ENCODE measurements at places on chromosomes 11 and 22.

DNA sequence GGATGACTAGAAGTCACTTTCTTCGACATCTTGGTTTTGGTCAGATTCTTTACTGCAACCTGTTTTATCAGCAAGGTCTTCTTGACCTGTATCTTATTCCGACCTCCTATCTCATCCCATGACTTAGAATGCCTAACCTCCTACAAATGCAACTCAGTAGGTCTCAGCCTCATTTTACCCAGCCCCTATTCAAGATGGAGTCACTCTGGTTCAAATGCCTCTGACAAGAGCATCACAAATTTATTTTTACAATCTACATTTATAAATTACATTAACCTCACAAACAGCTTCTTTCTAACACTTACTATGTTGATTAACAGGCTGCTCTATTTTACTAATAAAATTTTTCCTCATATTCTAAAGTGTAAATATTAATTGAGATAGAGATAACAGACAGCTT lies 867.0 kb upstream of the CNTN5 start:
- DNase-seq: no peak

- DNase-seq: no peak
Observed at GRCh38 chr22:24695060-24695459, 79.5 kb downstream of the PIWIL3 start.

- no peak for DNase-seq
Observed at GRCh38 chr11:69062873-69063651, 14.3 kb downstream of the TPCN2 start.

DNA sequence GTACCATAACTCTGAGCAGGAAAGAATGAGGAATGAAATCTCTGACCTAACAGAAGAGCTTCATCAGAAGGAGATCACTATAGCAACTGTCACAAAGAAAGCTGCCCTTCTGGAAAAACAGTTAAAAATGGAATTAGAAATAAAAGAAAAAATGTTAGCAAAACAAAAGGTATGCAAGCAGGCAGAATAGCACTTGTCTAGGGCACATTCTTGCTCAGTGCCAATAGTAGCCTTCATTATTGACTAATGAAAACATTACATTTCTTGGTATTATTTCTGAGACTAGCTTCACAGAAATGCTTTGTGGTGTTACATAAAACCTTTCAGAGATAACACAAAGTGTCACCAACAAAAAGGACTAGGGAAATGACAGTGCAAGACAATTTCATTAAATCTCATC lies 63.9 kb downstream of the DEUP1 start:
- DNase-seq: no peak

DNA sequence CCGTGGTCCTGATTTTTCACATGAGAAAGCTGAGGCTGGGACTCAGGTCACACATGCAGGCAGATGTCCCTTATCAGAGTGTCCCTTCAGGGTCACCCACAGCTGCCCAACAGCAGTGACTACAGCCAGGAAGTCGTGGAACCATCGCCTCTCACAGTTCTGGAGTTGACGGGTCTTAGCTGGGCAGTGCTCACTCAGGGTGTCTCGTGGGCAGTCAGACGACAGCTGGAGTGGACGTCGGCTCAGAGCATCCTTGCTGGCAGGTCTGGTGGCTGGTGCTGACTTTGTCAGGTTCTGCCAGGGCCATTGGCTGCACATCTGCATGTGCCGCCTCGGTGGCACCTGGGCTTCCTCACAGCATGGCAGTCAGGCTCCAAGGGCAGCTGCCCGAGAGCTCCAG lies 35.6 kb upstream of the TH start:
- DNase-seq: peak; percentile 7

- DNase-seq: no peak
Observed at GRCh38 chr22:21444701-21445436, 22.3 kb upstream of the TMEM191C start.

- DNase-seq: no peak
Observed at GRCh38 chr22:41920271-41920976, 5.5 kb upstream of the SHISA8 start.

DNA sequence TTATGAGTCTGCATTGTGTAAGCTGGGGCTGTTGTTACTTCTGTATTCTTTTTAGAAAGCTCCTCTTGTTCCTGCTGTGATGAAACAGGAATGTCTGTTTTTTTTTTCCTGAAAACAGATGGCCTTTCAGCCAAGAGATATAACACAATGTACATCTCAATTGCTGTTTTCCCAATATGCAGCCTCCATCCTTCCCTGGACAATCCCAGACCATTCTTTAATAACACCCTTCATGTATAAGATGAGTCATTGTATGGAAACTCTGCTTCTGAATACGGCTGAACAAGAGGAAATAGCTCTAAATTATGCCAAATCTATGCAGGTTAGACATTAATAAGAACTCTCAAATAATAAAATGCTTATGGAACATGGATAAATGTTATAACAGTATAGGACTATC lies 60.2 kb upstream of the LRRC4C start:
- no peak for DNase-seq

GRCh38 chr11:47511917-47512316 lies 41.0 kb downstream of the CELF1 start:
- DNase-seq: no peak

- DNase-seq: no peak
Observed at GRCh38 chr11:10379022-10379421, 74.1 kb downstream of the ADM start.

GRCh38 chr11:92180664-92181251 lies 43.9 kb upstream of the FAT3 start:
- no peak for DNase-seq

DNA sequence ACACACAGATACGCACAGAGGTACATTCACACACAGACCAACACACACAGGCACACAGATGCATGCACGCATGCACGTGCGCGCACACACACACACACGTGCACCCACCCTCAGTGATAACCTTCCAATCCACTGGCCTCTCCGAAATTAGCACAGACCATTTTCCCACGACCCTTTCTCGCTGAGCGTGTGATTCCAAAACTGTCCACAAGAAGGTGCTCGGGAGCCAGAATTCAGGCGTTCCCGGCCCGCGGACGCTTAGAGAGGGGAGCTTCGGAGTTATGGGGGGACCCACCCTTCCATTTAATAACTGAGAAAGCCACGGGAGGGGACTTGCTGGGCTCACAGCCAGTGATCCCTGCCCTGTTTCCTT lies 33.8 kb upstream of the SLC35C1 start:
- peak; percentile 60 for DNase-seq

DNA sequence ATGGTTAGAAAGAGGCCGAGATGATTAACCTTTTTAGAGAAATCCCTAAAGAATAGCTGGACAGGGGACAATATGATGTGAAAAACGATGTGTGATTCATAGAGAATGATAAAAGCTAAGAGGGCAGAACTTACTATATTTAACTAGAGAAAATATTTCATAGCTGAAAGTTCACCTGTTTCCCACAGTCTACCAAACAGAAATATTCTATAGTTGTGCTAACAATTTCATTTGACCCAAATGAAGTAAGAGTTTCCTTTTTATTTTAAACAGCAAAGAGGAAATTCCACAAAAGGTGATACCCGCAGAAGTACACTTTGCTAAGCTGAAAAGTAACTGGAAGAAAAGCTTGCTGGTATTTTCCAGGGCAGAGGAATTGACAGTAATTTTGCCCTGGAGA lies 26.7 kb downstream of the ALKBH8 start:
- no peak for DNase-seq

- DNase-seq: no peak
Observed at GRCh38 chr11:87871056-87871455, 304.2 kb downstream of the RAB38 start.
